ENCODE measurements at places on chromosomes 2 and 18.

GRCh38 chr2:145807554-145807953, 1287.6 kb upstream of the ZEB2 start:
- no peak for DNase-seq

- DNase-seq = no peak
Observed at GRCh38 chr2:28544405-28544921, 48.6 kb downstream of the PLB1 start.

- DNase-seq = no peak
Observed at GRCh38 chr2:209577376-209578357, 153.8 kb downstream of the MAP2 start.

DNA sequence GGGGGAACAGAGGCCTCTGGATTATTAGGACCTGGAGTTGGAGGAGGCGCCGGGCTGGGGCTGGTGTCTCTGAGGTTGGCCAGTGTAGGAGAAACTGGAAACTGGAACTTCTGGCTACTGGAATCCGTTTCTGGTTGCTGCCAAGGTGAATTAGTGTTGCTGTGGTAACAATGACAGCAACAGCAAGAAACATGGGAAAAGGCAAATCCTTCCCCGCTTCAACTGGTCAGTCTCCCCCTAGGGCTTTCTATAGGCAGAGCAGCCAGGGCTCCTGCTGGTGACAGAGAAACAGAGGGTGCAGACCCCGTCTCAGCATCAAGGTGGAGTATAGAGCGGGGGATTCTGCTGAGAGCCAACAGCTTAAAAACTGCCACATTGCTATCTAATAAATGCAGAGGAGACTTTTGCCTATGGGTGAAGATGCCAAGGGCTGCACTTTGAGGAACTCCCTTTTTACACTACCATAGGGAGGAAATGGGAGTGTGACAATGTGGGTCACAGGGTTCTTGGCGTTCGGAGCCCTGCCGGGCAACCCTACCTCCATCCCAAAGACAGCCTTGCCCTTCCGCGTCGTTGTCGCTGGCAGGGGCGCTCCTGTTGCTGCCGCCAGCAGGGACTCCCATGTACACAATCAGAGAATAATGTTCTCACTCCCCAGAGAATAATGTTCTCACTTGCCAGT, 81.4 kb upstream of the CABLES1 start:
- DNase-seq = no peak

- DNase-seq = no peak
Observed at GRCh38 chr18:47756364-47757016, 174.0 kb downstream of the SMAD2 start.

DNA sequence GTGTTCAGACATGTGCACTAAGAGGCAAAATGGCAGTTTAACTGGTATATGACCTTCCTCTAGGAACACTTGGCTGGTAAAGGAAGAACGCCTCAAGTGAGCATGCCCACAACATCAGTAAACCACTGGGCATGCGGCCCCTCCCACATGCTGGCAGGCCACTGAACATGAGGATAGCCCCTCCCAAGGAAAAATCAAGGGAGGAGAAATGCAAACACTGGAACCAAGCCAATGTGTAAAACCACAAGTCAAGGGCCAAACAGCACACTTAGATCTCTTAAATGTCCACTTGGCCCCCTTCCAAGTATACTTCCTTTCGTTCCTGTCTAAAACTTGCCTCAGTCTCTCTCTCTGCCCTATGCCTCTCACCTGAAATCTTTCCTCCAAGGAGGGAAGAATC, 980.8 kb downstream of the TSN start:
- no peak for DNase-seq

- DNase-seq = no peak
Observed at GRCh38 chr2:192571636-192572035, 376.9 kb upstream of the TMEFF2 start.

GRCh38 chr2:130344578-130344977, 1.9 kb downstream of the IMP4 start:
- no peak for DNase-seq

DNA sequence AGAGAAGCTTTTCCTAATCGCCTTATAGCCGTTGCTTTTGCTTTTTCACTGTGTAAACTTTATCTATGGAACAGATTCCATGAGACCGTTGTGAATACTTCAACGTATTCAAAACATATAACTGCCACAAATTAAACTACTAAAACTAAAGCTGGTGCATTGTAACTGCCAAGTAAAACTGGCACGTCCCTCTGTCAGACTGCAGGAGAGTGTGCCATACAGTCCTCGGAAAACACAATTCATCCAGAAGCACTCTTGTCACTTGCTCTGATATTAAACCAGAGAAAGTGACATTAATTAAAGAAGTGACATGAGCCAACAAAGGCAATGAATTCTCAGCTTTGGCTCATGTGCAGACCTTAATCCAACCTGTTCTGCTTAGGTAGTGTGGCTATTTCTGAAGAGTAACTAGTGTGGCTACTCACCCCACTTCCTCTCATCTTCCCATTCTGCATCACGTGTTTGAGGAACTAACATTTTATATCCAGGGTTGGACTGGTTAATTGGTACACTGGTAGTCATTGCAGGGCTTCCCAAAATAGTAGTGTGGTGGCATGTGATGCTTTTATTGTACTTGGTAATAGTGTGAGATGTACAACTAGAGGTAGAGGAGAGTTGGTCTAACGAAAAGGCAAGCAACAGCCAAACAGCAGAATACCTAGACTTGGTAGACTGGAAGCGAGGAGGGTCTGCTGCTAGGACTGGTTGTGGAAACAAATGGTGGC, 9.7 kb downstream of the VRK2 start:
- DNase-seq = no peak

GRCh38 chr2:70574109-70574508, 20.5 kb upstream of the TGFA start:
- DNase-seq = no peak

DNA sequence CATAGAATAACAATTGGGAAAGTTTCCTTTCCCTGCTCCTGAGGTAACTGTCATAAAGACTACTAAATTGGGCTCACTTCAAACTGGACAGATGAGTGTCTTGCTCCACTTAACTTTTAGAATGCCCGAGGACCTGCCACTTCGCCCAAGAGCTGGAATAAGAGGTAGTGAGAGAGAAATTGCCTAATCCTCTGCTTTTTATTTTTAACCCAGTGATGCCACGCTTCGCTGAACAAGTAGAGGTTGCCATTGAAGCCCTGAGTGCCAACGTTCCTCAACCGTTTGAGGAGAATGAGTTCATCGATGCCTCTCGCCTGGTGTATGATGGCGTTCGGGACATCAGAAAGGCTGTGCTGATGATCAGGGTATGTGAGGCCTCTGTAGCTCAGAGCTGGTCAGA, 269.4 kb upstream of the LRRTM1 start:
- DNase-seq = no peak

DNA sequence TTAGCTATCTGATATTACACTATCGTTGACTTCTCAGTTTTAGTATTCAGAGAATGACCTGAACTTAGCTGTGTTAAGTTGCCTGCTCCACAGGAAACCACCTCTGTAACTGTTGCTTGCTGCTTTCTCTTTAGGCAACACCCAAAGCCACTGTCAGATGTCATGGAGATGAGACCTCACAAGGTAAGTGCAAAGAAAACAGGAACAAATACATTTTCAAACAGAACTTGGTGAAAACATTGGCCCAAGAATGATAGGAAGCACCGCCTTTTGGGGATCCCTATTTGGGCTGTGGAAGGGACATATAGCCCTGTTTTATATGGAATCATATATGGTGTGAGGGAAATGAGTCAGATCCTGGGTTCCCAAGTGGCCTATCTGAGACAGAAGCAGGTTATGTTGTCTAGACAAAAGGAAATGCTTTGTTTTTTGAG, 143.4 kb downstream of the UBE2E3 start:
- no peak for DNase-seq

DNA sequence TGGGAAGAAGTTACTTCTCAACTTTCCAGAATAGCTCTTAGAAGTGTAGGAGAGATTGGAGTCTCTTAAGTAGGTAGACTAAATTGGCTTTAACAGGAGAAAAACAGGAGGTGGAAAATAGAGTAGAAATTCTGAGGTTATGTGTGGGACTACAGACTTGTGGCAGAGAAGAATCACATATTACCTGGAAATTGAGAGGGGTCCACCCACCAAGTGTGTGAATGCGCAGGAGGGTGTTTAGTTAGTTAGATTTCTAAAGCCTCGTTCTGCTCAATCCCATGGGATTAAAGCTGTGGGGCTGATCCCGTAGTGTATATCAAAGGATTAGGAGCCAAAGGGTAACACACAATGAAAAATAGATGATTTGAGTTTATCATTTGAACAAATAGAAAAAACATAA, 319.1 kb downstream of the TRIB2 start:
- DNase-seq = no peak

DNA sequence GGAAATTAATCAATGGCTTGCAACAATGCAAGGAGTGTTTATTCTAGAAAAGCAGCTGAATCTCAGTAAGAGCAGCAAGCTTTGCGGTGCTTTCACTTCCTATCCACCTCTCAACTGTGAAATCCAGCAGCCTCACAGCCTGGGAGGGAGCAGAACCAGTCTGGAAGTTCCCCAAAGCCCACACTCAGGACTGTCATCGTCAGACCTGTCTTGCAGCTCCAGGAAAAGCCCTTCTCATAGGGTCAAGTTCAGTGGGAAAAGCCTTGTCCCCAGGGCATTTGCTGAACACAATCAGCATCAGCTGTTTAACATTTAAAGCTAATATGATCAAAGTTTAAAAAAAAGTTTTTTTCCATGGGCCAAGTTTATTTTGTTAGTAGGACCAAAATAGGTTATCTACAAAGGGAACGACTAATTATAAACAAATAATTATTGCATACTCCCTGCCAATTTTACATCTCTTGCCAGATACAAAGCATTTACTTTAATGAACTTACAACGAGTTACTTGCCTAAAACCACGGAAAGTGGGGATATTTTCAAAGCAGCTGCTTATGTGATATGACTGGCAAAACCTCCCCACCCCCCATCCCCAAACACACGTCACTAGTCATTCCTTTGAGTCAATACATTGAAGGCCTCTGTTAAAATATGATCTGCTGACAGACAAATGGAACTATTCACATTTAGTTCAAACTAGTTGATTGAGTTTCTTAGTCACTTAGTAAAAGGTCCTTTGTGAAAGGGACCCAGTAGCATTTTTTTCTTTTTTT, 36.8 kb downstream of the PARD6G start:
- DNase-seq = no peak

GRCh38 chr2:234476766-234477165, 20.1 kb downstream of the ARL4C start:
- DNase-seq = no peak

- DNase-seq = no peak
Observed at GRCh38 chr2:182954789-182955188, 83.5 kb downstream of the NCKAP1 start.

DNA sequence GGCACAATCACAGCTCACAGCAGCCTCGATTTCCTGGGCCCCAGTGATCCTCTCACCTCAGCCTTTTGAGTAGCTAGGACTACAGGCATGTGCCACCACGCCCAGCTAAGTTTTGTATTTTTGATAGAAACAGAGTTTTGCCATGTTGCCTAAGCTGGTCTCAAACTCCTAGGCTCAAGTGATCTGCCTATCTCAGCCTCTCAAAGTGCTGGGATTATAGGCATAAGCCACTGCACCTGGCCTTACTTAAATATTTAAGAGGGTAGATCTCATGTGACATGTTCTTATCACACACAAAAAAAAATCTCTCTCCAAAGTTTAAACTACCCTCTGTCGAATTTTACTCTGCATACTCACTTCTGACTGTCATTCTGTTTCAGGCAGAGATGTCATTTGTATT, 75.4 kb upstream of the CHRNA1 start:
- DNase-seq = no peak

DNA sequence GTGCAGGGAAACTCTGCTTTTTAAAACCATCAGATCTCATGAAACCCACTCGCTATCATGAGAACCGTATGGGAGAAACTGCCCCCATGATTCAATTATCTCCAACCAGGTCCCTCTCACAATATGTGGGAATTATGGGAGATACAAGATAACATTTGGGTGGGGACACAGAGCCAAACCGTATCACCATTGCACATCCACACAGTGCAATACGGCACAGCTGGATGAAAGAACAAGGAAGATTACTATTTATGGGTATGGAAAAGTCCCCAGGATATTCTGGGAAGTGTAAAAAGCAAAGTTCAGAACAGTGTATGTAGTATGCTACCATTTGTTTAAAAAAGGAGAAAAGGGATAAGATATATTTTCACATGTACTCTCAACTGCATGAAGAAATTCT, 290.1 kb downstream of the PIK3C3 start:
- no peak for DNase-seq

DNA sequence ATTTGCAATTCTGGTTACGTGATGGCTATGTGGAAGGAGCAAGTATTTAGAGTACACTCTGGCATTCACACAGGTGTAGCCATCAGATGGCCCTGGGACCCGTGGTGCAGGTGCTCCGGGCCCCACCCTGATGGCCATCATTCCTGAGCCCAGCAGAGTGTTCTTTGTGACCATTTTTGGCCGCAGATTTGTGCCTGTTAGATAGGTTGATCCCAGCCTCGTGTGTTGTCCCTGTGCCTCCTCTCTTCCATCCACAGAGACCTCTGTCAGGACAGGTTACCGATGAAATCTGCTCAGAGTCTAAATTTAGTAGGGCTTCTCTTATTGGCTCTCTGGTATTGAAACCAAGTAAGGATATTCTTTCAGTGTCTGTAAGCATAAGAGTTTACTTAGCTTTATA, 33.9 kb downstream of the MAPRE2 start:
- DNase-seq = no peak

DNA sequence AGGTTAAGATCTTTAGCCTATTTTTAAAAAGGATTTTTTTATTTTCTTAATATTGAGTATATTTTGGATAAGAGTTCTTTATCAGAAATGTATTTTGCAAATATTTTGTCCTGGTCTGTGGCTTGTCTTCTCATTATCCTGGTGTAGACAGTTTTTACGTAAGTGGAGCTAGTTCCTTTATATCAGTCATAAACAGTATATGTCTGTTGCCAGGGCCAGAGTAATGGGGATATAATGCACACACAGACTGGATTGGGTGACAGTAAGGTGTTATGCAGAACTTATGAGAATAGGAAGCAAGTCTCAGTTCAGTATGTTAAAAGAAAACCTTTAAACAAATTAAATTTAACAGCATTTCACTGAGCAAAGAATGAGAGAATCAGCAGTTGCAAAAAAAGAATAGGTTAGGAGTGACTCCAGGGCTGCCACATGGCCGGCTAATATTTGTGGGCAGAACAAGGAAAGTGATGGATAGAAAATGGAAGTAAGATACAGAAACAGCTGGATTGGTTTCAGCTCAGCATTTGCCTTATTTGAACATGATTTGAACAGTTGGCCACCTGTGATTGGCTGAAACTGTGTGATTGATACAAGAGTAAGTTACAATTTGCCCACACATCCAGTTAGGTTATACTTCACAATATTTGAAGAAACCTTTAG, 61.1 kb upstream of the ZNG1B start:
- DNase-seq = no peak

DNA sequence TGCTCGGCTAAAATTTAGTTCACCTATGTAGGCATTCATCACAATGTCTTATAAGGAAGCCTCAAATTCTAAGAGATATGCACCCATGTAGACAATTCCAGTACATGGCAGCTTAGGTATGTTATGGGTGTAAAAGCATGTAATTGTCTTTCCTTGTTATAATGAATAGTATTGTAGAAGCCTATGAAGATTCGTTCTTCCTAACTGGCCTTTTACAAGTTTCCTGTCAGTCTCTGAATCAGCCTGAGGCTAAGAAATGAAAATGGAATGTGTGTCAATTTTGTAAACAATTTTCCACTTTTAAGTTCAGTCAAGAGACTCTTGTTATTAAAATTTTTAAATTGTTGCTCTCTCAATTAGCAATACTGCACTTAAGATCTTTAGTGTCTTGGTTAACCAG, 189.9 kb upstream of the GALNT5 start:
- no peak for DNase-seq

GRCh38 chr2:50133766-50134165, 898.2 kb downstream of the NRXN1 start:
- DNase-seq = no peak

- DNase-seq = no peak
Observed at GRCh38 chr18:79924814-79925731, 26.4 kb downstream of the SLC66A2 start.
